ENCODE measurements at places on chromosomes 7 and 10.

GRCh38 chr7:10939237-10939910 is 34.3 kb upstream of the PHF14 start:
- no peak for DNase-seq

DNA sequence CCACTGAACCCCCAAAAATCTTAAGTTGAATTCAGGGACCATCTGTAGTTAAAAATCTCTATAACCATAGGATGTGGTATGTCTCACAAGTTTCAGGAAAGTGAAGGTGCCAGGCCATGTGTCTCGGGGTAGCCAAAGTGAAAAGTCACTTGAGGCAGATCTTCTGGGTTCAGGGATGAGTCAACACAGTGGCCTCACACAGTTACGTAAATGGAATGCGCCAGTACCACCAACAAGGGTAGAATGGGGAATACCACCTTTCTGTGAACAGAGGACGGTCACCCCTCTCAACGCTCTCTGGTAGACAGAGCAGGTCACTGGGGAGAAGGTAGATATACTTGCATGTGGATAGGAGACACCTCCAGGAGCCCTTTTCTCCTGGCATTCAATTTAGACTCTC is 71.4 kb downstream of the ELMO1 start:
- DNase-seq = no peak

- DNase-seq = no peak
Observed at GRCh38 chr10:110447886-110448285, 49.8 kb upstream of the DUSP5 start.

GRCh38 chr10:71302451-71302850 is 16.6 kb upstream of the SLC29A3 start:
- no peak for DNase-seq

DNA sequence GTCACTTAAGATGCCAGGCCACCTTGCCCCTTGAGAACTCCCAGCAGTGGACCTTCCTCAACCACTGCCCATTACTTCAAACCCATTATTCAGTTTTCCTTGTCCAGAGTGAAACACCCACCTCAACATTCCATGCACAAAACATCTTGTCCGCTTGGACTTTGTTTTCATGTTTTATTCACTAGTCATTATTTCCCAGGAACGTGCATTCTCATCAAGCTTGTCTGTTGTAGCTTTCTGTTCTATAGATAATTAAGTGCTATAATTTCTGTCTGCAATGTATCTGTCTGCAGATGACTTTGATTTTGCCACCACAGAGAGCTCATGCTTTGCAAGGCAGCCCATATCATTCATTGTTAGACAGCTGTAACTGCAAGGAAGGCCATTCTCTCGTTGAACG is 117.4 kb downstream of the RAB18 start:
- DNase-seq = no peak

DNA sequence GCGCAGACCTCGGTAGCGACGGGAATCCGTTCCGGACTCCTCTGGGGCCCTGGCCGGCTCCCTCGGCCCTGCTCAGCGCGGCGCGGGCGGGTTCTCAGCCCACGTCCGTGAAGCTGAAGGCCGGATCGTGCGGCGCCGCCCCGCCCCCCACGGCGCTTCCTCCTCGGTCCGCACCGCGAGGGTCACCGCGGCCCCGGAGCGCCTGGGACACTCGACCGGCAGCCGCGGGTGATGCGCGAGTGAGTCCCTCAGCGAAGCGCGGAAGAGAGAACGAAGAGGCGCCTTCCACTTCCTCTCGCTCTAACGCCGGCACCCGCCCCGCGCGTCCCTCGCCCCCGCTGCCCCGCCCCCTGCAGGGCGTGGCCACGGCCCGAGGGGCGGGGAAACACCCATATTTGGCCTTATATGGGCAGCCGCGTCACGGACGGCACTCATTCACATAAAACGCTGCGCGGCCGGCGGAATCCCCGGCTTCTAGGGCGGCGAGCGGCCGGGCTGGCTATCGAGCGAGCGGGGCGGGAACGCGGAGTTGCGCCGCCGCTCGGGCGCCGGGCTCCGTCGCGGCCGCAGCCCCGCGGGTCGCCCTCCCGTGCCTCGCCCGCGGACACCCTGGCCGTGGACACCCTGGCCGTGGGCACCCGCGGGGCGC is at the start of gene DUSP5:
Gene DUSP5 (plus strand): TSS at position 470 of the 649 bp plus-strand sequence. CDS start 215 bp downstream, outside the sequence.
- DNase-seq = peak; percentile 93

DNA sequence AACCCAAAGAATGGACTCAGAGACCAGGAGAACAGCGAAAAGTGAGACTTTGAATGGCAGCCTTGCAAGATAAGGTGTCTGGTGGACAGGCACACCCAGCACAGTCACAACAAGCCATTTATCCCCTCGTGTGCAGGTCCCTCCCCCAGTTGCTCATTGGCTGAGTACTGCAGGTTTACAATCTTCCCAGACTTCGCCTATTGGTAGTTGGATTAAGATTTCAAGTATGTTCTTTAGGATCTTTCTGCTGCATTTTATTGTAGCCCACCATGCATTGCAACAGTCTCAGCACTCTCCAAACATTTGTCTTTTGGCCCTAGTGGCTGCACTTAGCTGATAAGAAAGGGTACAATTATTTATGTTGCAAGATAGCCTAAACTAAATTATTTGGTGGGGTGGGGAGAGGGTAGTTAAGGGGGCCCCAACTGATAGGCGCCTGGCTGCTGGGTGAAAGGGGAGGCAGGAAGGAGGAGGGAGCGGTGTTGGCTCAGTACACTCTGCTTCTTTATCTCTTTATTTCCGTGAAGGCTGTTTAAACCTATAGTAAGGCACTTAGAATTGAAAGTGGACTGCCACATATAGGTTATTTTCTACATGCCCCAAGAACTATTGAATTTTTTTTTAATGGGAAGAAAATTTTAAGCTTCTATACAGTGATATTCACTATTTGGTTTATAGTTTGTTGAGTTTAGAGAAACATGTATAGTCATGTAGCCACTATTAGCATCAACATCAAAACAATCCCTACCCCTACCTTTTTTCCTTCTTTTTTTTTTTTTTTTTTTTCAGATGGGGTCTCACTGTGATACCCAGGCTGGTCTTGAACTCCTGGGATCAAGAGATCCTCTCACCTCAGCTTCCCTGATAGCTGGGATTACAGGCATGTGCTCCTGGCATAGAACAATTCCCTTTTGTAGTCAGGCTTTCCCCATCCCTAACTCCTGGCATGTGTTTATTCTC is 54.2 kb downstream of the GUSB start:
- no peak for DNase-seq

DNA sequence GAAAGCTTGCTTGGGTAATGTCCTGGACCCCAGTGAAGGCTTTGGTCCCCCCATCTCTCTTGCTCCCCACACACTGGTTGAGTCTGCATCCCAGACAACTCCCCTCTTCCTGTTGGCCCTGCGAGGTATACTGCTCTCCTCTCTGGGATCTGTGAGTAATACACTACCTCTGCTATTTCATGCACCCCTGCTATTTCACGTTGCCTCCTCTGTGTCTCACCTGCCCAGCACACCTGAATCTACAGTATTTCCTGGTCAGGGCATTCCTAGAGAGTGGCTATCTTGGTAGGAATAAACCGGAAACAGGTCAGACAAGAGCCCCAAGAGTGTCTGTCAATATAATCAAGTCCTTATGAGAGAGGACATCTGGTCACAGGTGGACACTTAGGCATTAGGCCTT is 114.3 kb upstream of the ODAD2 start:
- DNase-seq = no peak

- no peak for DNase-seq
Observed at GRCh38 chr7:64747802-64748201, 46.4 kb upstream of the ZNF138 start.

GRCh38 chr7:97468493-97468892 is 263.4 kb upstream of the TAC1 start:
- DNase-seq = no peak

DNA sequence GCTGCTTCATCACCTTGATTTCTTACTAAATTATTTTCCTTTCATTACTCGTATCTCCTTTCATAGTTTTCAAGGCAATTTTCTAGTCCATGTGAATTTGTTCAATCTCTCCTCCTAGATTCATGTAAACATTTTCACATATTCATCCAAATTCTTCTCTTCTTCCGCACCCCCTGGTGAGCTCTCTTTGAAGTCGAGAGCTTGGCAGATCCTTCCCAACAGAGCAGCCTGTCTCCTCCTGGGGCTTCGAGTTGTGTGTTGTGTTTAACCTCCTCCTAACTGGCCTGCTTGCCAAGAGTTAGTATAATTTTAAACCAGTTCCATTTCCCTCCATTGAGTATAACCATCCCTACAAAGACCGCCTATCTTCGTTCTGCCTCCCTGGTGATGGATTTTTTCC is 272.4 kb upstream of the CELF2 start:
- DNase-seq = no peak

- no peak for DNase-seq
Observed at GRCh38 chr10:71771821-71772617, 1.3 kb downstream of the VSIR start.

GRCh38 chr7:122140918-122141317 is 3.1 kb downstream of the AASS start:
- DNase-seq = no peak

Measured in T-helper 9 cell (primary cell).